ENCODE measurements at places on chromosomes 5 and 9.

DNA sequence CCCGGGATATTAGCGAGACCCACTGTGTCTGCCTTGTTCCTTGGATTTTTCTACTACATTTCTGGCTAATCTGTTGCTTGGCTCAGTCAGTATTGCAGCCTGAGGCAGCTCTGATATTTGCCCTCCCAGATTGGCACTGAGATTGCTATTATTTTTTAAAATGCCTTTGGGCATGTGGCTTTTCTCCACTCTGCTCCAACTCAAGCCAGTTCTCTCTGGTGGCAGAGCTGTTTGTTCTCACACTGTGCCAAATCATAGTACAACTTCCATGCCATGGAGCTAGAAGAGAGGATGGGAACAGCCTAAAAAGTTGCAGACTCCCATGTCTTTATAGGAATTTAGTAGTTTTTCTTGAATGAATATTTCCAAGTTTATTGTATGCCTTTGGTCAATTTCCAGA lies 155.9 kb upstream of the ATP10B start:
- DNase-seq = no peak

GRCh38 chr9:31912636-31913035 lies 471.8 kb upstream of the ACO1 start:
- no peak for DNase-seq

DNA sequence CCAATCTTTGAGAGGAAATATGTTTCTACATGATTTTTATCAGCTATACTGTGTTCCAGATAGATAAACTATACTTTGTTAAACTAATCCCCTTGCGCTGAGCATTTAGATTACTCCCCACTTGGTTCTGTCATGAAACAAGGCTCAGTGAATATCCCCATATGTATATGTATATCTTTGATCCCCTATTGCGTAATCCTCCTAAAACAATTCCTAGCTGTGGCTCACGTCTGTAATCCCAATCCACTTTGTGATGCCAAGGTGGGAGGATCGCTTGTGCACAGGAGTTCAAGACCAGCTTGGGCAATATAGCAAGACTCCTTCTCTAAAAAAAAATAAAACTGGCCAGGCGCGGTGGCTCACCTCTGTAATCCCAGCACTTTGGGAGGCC lies 2.7 kb downstream of the PHYHD1 start:
- DNase-seq = no peak

DNA sequence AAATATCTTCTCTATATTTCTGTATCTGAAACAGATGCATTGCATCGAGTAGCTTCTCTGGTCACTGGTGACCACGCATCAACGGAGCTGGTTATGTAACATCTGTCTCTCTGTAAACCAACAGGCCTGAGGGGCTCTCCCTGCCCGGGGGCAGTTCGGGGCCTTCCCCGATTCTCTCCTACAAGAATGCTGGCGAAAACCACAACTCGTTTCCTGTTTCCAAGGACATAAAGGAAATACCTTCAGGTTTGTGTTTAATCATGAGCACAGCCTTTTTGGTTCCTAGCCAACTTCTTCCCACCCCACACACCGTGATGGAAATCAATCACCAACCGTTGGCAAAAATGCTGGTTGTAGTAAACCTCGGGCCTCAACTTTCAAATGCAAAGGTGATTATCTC lies 25.1 kb downstream of the GDNF start:
- DNase-seq = no peak

GRCh38 chr5:9156282-9156681 lies 389.6 kb downstream of the SEMA5A start:
- no peak for DNase-seq

DNA sequence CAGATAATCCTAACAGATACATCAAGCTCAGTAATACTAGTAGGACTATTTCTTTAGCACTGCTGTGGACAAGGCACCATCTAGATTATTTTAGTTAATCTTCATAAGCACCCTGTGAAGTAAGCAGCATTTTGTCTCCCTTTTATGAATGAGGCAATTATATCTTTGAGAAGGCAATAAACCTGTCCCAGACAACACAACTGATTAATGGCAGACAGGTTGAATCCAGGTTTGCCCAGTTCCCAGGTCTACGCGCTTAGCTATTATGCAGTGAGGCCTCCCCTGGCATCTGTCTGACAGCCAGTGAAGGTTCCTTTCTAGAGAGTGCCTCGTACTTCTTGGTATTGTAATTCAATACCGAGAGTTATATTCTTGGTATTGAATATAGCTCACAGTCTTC lies 9.7 kb upstream of the LVRN start:
- DNase-seq = no peak

All from activated CD8-positive, alpha-beta memory T cell treated with anti-CD3 and anti-CD28 coated beads, Interleukin-2, amount 50 U/mL, for 4 hours (primary cell).